ENCODE measurements at places on chromosomes 7 and 10.

GRCh38 chr7:133331861-133332260 is 79.0 kb downstream of the EXOC4 start:
- no peak for DNase-seq

DNA sequence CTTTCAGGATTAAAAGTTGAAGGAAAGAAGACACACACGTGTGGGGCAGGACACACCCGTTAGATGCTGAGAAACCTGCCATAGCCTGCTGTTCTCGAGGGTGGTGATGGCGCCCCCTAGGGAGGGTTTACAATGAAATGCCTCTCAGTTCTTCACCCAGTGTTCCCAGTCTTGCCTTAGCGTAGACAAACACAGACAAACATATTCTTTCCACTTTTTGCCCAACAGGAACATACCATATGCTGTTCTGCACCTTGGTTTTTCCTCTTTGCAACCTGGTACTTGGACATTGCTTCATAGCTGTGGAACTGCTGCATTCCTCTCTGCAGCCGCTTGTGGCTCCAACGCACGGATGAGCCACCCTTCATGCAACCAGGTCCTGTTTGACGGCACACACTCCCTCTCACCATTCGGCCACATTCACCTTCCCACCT is 23.3 kb upstream of the HSPA12A start:
- no peak for DNase-seq

GRCh38 chr10:124002391-124003069 is 90.9 kb downstream of the CHST15 start:
- DNase-seq = no peak

- DNase-seq = no peak
Observed at GRCh38 chr10:87674943-87675342, 15.3 kb downstream of the PAPSS2 start.

- DNase-seq = no peak
Observed at GRCh38 chr10:99573790-99574189, 41.0 kb downstream of the NKX2-3 start.

DNA sequence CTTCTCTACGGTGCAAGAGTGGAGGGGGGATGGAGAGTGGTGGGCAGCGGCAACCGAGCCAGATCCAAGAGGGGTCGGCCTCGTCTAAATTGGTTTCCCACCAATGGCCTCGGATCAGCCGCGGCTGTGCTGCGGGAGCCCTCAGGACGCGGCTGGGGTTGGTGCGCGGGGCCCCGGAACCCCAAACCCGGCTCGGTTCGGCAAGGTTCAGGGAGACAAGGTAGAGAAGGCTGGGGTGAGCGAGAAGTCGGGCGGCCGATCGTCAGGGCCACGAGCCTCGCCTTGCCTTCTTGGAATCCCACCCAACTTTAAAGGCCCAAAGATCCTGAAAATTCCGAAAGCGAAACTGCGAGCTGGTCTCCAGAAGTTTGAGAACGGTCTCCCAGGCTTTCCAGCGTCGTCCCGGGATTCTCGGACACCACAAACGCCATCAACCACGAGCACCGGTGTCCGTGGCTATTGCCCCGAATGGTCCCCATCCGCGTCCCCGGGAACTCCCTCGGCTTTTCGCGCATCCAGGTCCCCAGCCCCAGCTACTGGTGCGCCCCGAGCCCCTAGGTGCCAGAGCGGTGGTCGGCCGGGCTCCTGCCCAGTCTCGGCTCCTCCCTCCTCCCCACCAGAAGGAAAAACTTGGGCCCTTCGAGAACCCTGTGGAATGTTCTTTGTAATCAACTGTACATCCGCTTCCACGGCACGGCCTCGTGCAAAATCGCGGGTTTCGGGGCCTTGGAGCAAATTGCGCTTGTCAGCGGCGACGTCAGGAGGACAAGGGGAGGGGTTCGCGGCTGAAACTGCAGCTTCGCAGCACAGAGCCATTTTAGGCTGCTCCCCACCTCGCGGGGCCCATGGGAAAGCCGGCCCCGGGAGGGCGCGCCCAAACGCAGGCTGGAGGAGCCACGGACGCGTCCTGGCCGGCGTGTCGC is 3.2 kb downstream of the SFMBT2 start:
- no peak for DNase-seq

- no peak for DNase-seq
Observed at GRCh38 chr7:70571403-70571934, 560.5 kb upstream of the GALNT17 start.

- no peak for DNase-seq
Observed at GRCh38 chr10:72276421-72277339, 3.0 kb downstream of the DDIT4 start.

Measured in ascending aorta (tissue), 2 donors.